ENCODE measurements at places on chromosomes 7 and 10.

DNA sequence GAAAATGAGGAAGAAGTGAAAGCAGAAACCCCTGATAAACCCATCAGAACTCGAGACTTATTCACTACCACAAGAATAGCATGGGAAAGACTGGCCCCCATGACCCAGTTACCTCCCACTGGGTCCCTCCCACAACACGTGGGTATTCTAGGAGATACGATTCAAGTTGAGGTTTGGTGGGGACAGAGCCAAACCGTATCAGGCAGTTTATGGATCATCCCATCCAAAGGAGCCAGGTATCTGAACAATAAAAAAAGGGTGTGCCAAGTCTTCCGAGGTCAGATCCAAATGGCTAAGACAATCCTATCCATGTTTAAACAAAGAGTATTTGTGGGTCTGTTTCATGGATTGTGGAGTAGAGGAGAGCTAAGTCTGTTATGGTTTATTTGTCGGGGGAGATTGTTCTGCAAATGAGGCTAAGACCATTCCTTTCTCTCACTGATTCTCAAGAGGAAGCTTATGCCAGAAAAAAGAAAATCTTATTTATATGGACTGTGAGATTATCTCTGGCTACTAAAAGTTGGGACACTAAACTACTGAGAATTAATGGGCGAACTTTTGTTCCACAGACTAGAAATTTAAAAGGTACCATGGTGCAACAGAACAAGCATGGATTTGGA lies 203.7 kb downstream of the IPMK start:
- no peak for DNase-seq

GRCh38 chr10:113047963-113048781 lies 98.1 kb downstream of the TCF7L2 start:
- DNase-seq: no peak

DNA sequence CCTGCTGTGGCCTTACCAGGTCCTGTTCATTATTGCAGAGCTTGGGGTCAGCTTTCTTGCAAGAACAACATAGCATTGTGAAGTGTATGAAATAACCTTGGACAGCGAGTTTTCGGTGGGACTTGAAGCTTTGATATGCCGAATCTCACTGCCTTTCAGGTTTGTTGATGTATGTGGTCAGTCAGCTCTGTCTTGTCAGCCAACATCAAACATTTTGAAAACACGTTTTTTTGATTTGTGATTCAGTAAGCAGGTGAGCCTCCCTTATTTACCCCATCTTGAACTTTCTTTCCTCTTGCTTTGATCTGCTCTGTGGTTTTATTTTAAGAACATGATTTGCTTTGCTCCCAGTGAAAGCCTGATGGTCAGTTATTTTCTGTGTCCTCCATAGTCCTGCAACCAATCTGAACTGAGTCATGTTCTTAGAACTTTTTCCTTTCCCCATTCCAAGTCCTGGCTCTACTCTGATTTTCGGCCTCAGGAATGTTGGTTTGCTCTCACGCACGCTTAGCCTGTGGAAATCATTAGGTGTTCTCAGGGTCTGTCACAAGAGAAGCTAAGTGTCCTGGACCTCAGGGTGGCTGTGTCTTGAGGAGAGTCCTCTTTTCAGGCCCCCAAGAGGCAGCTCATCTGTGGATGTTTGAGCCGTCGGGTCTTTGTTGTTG lies 8.7 kb downstream of the WBP1L start:
- DNase-seq: no peak

DNA sequence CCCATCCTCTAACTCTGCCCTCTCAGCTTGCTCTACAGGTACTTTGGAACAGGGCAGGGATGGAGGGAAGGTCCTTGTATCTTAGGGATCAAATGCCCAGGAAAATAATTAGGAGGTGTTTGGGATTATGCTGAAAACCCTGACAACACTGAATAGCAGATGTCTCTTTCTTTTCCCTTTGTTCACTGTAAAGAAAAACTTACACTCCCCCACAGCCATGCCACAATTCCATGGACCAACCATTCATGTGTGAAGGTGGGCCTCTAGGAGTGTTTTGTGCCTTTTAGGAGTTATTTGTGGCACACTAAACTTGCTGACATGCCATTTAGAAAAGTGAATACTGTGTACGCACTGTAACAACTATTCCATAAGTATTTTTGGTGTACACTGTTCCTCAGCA lies 108.1 kb downstream of the SNX10 start:
- DNase-seq: no peak

- DNase-seq: no peak
Observed at GRCh38 chr7:44849885-44850544, 2.1 kb upstream of the H2AZ2 start.

- no peak for DNase-seq
Observed at GRCh38 chr7:31432836-31433340, 81.0 kb upstream of the ITPRID1 start.

GRCh38 chr10:114931072-114931679 lies 6.8 kb upstream of the TRUB1 start:
- DNase-seq: no peak

- no peak for DNase-seq
Observed at GRCh38 chr10:68223535-68224165, 8.3 kb downstream of the ATOH7 start.

- DNase-seq: no peak
Observed at GRCh38 chr7:69992938-69993337, 394.7 kb downstream of the AUTS2 start.

DNA sequence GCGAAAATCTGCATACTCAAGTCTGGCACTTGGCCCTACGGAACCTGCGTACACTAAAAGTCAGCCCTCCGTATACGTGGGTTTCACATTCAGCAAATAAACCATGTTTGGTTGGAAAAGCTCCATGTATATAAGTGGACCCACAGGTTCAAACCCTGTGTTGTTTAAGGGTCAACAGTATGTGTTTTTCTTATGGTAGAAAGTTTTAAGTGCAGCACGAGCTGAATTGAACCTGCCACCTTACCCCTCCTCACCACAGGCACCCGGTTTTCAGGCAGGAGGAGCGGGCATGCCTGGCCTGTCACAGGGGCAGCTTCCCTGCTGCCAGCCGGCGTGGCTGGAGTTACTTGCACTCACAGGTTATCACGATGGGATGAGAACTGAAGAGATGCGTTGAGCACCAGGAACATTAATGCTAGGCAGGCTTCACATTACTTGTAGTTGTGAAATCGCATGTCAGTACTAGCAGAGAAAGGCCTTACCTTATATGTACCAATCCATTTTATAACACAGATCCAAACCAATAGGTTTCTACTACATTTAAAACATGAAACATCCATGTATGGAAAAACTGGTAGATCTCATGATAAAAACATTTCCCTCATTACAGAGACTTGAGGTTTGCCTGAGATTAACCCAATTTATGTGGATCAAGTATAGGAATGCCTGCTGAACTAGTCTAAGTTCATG lies 12.9 kb downstream of the INSIG1 start:
- no peak for DNase-seq

DNA sequence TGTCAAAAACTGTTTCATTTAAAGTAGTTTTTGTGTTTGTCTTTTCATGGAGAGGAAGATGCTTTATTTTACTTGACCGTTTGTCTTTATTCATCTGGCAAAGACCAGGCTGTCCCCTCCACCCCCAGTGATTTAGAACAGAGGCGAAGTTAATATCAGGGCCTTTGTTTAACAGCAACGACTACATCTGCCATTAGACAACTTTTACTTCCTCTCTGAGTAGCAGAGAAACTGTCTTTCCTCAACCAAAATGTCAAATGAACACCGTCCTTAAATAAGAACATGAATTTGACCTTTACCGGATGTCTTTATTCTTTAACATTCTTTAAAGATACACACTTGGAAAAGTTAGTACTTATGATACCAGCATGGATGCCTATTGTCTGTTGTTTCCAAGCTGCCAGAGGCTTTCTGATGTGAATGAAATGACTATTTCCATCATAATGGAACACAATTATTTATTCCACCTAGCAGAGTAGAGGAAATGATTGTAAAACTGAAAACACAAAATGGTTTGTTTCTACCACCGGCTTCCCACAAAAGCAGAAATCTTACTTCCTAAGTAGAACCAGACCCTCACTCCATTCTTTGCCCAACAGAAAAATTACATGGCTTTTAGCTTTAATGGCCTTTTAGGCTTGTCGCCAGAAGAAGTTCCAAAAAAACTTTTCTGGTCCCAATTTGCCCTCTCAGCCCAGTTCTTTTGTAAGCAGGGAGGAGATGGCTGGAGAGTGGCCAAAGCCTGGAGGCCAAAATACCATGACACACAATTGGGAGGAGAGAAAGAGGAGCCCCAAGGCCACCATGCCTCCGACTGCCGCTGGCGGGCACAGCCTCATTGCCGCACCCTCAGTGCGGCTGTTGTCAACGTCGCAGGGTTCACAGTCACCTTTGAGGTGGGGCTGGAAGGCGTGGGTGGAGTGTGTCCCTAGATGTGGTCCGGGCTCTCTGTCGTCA lies 168.5 kb downstream of the TEX36 start:
- no peak for DNase-seq

- DNase-seq: no peak
Observed at GRCh38 chr7:148436571-148436970, 154.0 kb upstream of the C7orf33 start.

GRCh38 chr10:7953447-7953846 lies 101.0 kb upstream of the GATA3 start:
- DNase-seq: no peak

DNA sequence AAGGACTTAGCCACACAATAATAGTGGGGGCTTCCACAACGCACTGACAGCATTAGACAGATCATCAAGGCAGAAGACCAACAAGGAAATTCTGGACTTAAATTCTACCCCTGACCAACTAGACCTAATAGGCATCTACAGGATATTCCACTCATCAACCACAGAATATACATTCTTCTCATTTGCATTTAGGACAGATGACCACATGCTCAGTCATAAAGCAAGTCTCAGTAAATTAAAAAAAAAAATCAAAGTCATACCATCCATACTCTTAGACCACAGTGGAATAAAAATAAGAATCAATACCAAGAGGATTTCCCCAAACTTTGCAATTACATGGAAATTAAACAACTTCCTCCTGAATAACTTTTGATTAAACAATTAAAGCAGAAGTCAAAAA lies 155.9 kb downstream of the CDK14 start:
- no peak for DNase-seq

DNA sequence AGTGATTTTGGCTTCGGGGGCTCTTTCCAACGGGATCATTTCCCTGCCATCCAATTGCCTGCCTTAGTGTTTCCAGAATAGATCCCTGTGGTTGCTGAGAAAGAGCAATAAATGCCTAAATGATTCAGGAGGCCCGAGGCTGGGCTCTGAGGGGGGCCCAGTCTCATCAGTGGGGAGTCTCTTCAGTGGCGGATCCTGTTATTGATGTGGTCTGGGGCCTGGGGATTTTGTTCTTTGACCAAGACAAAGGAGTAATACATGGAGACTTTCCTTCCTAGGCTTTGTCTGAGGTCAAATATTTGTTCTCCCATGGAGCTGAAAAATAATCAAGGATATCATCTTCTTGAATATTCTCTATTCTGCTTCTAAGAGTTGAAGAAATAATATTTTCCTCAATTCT lies 40.8 kb downstream of the TAS2R41 start:
- DNase-seq: no peak

GRCh38 chr7:83738291-83738835 lies 89.4 kb upstream of the SEMA3E start:
- DNase-seq: no peak

DNA sequence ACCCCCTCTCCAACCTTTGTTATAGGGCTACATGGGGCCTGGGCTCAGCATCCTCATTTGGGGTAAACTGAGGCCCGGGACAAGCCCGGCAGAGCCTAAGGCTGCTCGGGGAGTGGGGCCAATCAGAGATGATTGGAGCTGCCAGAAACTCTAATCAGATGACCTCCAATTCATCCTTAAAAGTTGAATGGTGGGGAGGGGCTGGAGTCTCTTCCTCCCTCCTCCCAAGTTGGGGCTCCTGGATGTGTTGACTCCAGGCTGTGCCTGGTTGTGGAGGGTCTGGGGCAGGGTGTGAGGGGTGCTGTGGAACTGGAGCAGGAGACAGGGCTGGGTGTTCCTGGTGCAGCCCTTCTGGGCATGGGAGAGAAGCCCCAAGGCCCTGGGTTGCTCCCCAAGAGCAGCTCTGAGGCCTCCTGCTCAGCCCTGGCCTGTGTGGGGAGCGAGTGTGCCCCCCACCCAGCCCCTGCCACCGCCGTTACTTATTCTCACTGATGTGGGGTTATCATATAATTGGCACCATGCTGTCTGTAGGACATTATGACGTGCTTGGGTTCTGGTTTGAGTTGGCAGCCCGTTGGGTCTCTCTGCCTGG lies 2.2 kb downstream of the BHLHA15 start:
- no peak for DNase-seq

DNA sequence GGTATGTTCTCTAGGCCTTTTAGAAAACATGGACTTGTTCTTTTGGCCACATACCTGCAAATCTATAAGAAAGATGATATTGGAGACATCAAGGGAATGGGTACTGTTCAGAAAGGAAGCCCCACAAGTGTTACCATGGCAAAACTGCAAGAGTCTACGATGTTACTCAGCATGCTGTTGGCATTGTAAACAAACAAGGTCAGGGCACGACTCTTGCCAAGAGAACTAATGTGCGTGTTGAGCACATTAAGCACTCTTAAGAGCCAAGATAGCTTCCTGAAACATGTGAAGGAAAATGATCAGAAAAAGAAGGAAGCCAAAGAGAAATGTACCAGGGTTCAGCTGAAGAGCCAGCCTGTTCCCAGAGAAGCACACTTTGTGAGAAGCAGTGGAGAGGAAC lies 37.1 kb downstream of the SDK1 start:
- DNase-seq: no peak

Measured in GM12878 (cell line).